ENCODE measurements at places on chromosomes 12 and 14. TPM values are rescaled to one million over a fixed set of nuclear protein-coding genes. Genes with fewer than 3 reads are reported as not detected.

OR11H12 gene
- total RNA-seq = not detected

ENDOU gene
- 3.7 TPM for total RNA-seq

CLMN gene
- 23.0 TPM for total RNA-seq

NRIP2 gene
- 1.2 TPM for total RNA-seq

DNA sequence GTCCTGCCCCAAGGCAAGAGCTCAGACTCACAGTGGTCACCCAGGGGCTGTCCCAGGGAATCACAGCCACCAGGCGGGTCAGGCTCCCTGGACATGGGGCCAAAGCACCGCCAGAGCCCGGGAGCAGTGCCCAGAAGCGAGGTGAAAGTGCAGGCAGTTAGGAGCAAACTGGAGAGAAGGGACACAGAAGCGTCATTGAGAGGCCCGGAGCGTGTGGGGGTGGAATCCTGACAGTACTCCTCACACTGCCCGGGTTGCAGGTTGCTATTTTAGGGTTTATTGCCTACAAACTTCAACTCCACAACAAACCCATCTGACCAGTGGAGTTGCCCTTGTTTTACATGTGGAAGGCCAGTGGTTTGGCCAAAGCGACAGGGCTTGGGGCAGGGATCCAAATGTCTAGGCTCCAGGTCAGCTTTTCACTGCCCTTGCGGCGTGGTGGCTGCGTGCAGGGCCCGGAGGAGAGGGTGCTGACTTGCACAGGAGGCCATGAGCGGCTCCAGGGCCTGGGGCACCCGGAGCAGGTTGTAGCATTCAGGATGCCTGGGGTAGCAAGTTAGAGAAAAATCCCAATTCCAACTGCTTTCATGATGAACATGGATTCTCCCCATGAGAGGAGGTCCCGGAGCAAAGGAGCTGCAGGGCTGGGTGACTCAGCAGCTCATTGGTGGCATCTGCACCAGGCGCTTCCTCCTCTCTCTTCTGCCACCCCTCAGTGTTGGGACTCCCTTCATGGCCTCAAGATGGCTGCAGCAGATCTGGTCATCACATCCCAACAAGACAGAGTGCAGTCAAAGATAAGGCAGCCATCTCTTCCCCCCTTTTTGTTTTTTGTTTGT is 112.3 kb upstream of the NCOR2 start:
- DNase-seq = no peak
- peaks cover 67% of the 10 kb centered on the region for H3K4me1 ChIP-seq
- peaks cover 3% of the 10 kb centered on the region for H3K36me3 ChIP-seq
- H3K27me3 ChIP-seq = no peaks in the 10 kb centered on the region
- no peak overlapping the region for H3K27ac ChIP-seq
- H3K4me3 ChIP-seq = no peak overlapping the region

GRCh38 chr14:70448633-70449340 is 3.2 kb upstream of the ADAM21 start:
- no peaks in the 10 kb centered on the region for H3K36me3 ChIP-seq
- H3K27me3 ChIP-seq = no peaks in the 10 kb centered on the region
- no peak for DNase-seq
- no peak overlapping the region for H3K4me3 ChIP-seq
- H3K4me1 ChIP-seq = peaks cover 5% of the 10 kb centered on the region
- H3K27ac ChIP-seq = peak overlapping the region; percentile 29

GRCh38 chr12:18750085-18750484 is 12.2 kb downstream of the CAPZA3 start:
- peaks cover 10% of the 10 kb centered on the region for H3K4me1 ChIP-seq
- no peak overlapping the region for H3K27ac ChIP-seq
- H3K4me3 ChIP-seq = no peak overlapping the region
- no peak for DNase-seq
- H3K36me3 ChIP-seq = peaks cover under 1% of the 10 kb centered on the region

GRCh38 chr14:85416771-85417170 is 113.2 kb upstream of the FLRT2 start:
- H3K36me3 ChIP-seq = no peaks in the 10 kb centered on the region
- no peaks in the 10 kb centered on the region for H3K4me1 ChIP-seq
- H3K4me3 ChIP-seq = no peak overlapping the region
- H3K27me3 ChIP-seq = no peaks in the 10 kb centered on the region
- H3K27ac ChIP-seq = peak overlapping the region; percentile 54

DNA sequence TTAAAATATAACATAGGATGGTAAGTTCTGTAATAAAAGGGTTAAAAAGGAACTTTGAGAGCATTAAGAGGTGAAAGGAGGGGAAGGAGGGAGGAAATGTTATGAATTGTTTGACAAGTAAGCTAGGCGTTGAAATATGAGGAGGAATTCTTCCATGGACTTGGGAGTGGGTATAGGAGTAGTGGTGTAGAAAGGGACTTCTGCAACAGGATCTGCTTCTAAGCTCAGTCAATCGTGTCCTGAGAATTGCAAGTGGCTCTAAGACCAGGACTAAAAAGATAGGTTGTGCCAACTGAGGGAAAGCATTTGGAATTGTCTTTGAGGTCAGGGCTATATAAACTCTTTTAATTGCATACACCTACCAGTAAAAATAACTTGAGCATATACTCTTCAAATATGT is 74.1 kb upstream of the SLC38A2 start:
- DNase-seq = no peak
- peaks cover 44% of the 10 kb centered on the region for H3K4me1 ChIP-seq
- H3K36me3 ChIP-seq = no peaks in the 10 kb centered on the region
- H3K27ac ChIP-seq = no peak overlapping the region

DNA sequence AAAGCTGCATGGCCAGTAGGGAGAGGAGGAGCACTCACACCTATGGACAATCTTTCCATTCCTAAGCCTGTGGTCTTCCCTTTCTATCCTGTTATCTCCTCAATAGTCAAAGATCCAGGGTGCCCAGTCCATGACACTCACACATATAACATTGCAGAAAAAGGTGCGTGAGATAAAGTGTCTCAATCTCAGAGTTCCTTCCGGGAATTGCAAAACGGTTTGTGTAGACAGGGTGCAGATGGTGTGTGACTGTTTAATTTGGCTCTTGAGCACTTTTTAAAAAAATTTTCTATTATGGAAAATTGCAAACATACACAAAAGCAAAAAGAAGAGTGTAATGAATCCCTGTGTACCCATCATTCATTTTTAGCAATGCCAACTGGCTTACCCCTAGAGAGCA is 1493.6 kb downstream of the AACS start:
- DNase-seq = no peak
- no peak overlapping the region for H3K4me3 ChIP-seq
- peaks cover 26% of the 10 kb centered on the region for H3K27me3 ChIP-seq
- no peaks in the 10 kb centered on the region for H3K4me1 ChIP-seq
- H3K27ac ChIP-seq = no peak overlapping the region

GRCh38 chr12:31362759-31363415 is 36.9 kb upstream of the SINHCAF start:
- peaks cover 18% of the 10 kb centered on the region for H3K4me1 ChIP-seq
- peak overlapping the region; percentile 72 for H3K4me3 ChIP-seq
- peak overlapping the region; percentile 87 for H3K27ac ChIP-seq
- H3K27me3 ChIP-seq = peaks cover 3% of the 10 kb centered on the region
